Aortic smooth muscle cell (primary cell): ENCODE measurements at places on chromosomes 12 and 14. TPM values are rescaled to one million over a fixed set of nuclear protein-coding genes. Genes with fewer than 3 reads are reported as not detected.

The KRT73 gene
- total RNA-seq: not detected in 2 replicates

The ABHD4 gene
- total RNA-seq: 8.1 and 12.5 TPM in 2 replicates

The NDUFB1 gene
- 241 and 270 TPM in 2 replicates for total RNA-seq

The RAB21 gene
- 44.0 and 78.2 TPM in 2 replicates for total RNA-seq

The CNTN1 gene
- 0.66 and 0.99 TPM in 2 replicates for total RNA-seq

The CABP1 gene
- total RNA-seq: 0.06 and 0.26 TPM in 2 replicates

The AMN gene
- not detected in 2 replicates for total RNA-seq

The MYL2 gene
- not detected in 2 replicates for total RNA-seq

The SPX gene
- total RNA-seq: 0.25 and 0.26 TPM in 2 replicates

The POTEG gene
- total RNA-seq: not detected in 2 replicates

The ESPL1 gene
- total RNA-seq: 3.9 and 7.8 TPM in 2 replicates

The FOXM1 gene
- total RNA-seq: 8.5 and 9.3 TPM in 2 replicates

The EFS gene
- total RNA-seq: 6.3 and 10.7 TPM in 2 replicates

The ANKRD52 gene
- 16.8 and 18.5 TPM in 2 replicates for total RNA-seq

The NEUROD4 gene
- not detected in 2 replicates for total RNA-seq

The HOXC13 gene
- total RNA-seq: not detected in 2 replicates
